Tibial artery (tissue), 4 donors: ENCODE measurements at places on chromosomes 5 and 9.

GRCh38 chr5:68798877-68799843 is 294.7 kb upstream of the SLC30A5 start:
- H3K27me3 ChIP-seq = no peaks in the 10 kb centered on the region
- H3K27ac ChIP-seq = no peak overlapping the region
- no peak overlapping the region for H3K4me3 ChIP-seq

GRCh38 chr5:178085316-178085715 is 28.0 kb upstream of the N4BP3 start:
- no peaks in the 10 kb centered on the region for H3K36me3 ChIP-seq
- H3K4me1 ChIP-seq = no peaks in the 10 kb centered on the region
- no peak for DNase-seq
- no peak overlapping the region for H3K27ac ChIP-seq
- H3K4me3 ChIP-seq = no peak overlapping the region

GRCh38 chr5:138737494-138738265 is 15.5 kb upstream of the CTNNA1 start:
- H3K36me3 ChIP-seq = no peaks in the 10 kb centered on the region
- H3K4me1 ChIP-seq = no peaks in the 10 kb centered on the region
- DNase-seq = no peak
- no peak overlapping the region for H3K27ac ChIP-seq
- no peaks in the 10 kb centered on the region for H3K27me3 ChIP-seq
- no peak overlapping the region for H3K4me3 ChIP-seq

DNA sequence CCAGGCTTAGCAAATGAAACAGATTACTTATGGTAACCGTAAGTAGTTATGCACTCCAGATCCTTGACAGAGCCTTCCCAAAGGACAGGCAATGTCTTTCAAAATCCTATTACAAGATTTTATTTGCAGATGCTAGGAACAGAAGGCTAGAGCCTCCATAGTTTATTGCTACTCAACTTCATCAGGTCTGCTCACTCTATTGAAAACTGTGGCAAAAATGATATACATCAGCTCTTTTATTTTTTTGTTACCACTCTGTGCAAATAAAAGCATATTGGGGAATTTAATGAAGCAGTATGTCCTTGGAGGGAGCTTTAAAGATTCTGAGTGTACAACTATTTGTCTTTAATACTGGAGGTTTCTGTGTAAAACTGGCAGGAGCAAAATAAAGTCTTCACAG is 46.5 kb downstream of the SLC44A1 start:
- H3K4me3 ChIP-seq = no peak overlapping the region
- H3K27me3 ChIP-seq = no peaks in the 10 kb centered on the region
- no peak overlapping the region for H3K27ac ChIP-seq
- no peak for DNase-seq
- no peaks in the 10 kb centered on the region for H3K4me1 ChIP-seq

GRCh38 chr5:10235350-10235749 is 14.3 kb downstream of the ATPSCKMT start:
- H3K27me3 ChIP-seq = no peaks in the 10 kb centered on the region
- no peak for DNase-seq
- no peaks in the 10 kb centered on the region for H3K4me1 ChIP-seq
- peaks cover 14% of the 10 kb centered on the region for H3K36me3 ChIP-seq

DNA sequence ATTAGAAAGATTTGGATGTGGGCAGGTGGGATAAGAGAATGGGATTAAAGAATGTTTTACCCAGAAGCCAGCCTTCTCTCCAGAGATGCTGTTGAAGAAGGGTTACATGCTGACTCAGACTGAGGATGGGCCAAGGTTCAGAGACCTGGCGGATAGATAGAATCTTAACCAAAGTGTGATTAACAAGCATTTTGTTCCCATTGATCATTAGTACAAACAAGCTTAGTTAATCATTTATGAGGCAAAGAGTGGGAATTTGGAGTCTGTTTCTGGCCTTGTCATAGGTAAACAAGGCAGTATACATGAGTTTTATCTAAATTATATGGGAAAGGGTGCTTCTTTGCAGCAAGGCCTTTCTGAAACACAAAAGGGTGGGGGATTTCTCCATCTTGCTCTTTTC is 20.8 kb upstream of the DTWD2 start:
- H3K27ac ChIP-seq = no peak overlapping the region
- H3K27me3 ChIP-seq = no peaks in the 10 kb centered on the region
- no peak for DNase-seq
- no peak overlapping the region for H3K4me3 ChIP-seq
- no peaks in the 10 kb centered on the region for H3K4me1 ChIP-seq

GRCh38 chr9:70000469-70000868 is 43.2 kb upstream of the MAMDC2 start:
- no peak overlapping the region for H3K4me3 ChIP-seq
- H3K36me3 ChIP-seq = no peaks in the 10 kb centered on the region
- DNase-seq = no peak
- no peak overlapping the region for H3K27ac ChIP-seq

- H3K27ac ChIP-seq = peak overlapping the region; percentile 87
- DNase-seq = no peak
- H3K4me3 ChIP-seq = no peak overlapping the region
- no peaks in the 10 kb centered on the region for H3K36me3 ChIP-seq
- no peaks in the 10 kb centered on the region for H3K27me3 ChIP-seq
Measured at GRCh38 chr5:132492386-132493125, 2.0 kb upstream of the IRF1 start.

GRCh38 chr9:34652602-34653000 is 616 bp downstream of the IL11RA start:
- no peak for DNase-seq
- H3K36me3 ChIP-seq = peaks cover 24% of the 10 kb centered on the region
- H3K4me1 ChIP-seq = peaks cover 8% of the 10 kb centered on the region
- H3K4me3 ChIP-seq = peak overlapping the region; percentile 60
- peak overlapping the region; percentile 93 for H3K27ac ChIP-seq
- H3K27me3 ChIP-seq = no peaks in the 10 kb centered on the region

- no peak overlapping the region for H3K27ac ChIP-seq
- H3K4me3 ChIP-seq = no peak overlapping the region
- no peaks in the 10 kb centered on the region for H3K36me3 ChIP-seq
- H3K27me3 ChIP-seq = no peaks in the 10 kb centered on the region
- H3K4me1 ChIP-seq = peaks cover 7% of the 10 kb centered on the region
Measured at GRCh38 chr9:26502311-26502710, 390.3 kb downstream of the CAAP1 start.

DNA sequence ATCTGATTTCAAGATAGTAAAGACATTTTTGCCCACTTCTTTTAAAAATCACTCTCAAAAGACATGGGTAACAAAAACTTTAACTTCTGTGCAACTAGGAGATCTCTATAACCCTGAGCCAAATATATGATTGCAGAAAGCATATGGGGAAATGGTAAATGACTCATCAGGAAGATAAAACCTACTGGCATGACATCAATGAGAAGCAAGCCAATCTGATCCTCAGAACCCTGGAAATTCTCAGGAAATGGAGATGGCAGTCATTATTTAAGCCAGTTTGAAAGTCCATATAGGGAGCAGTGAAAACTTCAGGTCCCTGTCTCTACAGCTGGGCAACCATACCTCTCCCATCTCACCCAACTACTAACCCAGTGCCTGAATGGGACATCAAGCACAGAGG is 249.7 kb upstream of the NREP start:
- no peak overlapping the region for H3K4me3 ChIP-seq
- H3K4me1 ChIP-seq = peaks cover 18% of the 10 kb centered on the region
- DNase-seq = no peak
- no peak overlapping the region for H3K27ac ChIP-seq
- no peaks in the 10 kb centered on the region for H3K27me3 ChIP-seq

- H3K27ac ChIP-seq = no peak overlapping the region
- no peak overlapping the region for H3K4me3 ChIP-seq
- H3K27me3 ChIP-seq = no peaks in the 10 kb centered on the region
- no peaks in the 10 kb centered on the region for H3K4me1 ChIP-seq
- no peak for DNase-seq
Measured at GRCh38 chr5:81081461-81081835, 121.3 kb downstream of the RASGRF2 start.

DNA sequence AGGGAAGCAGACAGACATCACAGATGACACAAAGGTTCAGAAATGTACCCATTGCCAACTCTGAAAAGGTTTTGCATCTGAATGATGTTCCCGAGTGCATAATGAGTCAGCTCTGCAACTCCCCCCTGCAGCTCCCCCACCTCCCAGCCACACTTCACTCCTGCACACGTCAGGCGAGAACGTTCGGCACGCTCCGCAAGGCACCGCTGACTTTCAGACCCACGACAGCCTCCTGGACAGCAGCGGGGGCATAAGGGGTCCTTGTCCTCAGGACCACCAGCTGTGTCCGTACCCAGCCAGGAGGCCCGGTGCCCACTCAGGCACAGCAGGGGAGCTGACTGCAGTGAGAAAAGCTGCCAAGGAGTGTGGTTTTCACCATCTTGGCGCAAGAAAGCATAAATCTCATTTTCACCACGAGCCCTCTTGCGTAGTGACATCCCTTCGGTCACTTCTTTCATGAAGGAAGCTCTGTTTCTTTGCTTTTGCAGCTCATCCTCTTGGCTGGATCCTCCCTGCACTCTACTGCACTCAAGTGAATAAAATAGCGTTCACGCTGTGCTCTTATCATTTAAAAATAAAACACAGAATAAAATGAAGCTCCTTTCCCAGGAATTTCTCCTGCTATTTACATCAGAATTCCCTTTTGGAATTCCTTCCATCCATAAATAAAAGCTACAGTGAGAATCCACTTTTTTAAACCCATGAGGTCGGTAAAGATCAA is 9.9 kb downstream of the GFPT2 start:
- no peaks in the 10 kb centered on the region for H3K4me1 ChIP-seq
- H3K27ac ChIP-seq = no peak overlapping the region
- H3K36me3 ChIP-seq = peaks cover under 1% of the 10 kb centered on the region

DNA sequence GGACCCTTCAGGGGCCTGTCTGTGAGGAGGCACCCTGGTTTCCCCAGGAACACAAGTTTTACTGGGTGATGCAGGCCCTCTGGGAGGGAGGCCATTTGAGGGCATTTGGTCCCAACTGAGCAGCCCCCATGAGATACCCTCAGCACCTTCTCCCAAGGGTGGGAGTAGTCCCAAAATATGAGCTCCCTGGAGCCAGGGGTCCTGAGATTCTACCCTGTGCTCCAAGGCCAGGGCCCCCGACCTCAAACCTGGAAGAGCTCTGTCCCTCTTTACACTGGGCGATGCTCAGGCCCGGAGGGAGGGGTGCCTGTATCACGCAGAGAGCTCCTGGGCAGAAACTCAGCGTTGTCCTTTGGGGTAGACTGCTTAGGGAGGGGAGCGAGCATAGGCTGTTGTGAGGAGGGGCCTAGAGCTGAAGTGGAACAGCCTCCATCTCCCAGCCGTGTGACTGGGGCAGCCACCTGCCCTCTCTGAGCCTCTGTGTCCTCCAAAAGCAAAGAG is 64.0 kb upstream of the SYNPO start:
- no peaks in the 10 kb centered on the region for H3K27me3 ChIP-seq
- no peak for DNase-seq
- H3K4me1 ChIP-seq = no peaks in the 10 kb centered on the region
- H3K4me3 ChIP-seq = no peak overlapping the region
- H3K27ac ChIP-seq = no peak overlapping the region

DNA sequence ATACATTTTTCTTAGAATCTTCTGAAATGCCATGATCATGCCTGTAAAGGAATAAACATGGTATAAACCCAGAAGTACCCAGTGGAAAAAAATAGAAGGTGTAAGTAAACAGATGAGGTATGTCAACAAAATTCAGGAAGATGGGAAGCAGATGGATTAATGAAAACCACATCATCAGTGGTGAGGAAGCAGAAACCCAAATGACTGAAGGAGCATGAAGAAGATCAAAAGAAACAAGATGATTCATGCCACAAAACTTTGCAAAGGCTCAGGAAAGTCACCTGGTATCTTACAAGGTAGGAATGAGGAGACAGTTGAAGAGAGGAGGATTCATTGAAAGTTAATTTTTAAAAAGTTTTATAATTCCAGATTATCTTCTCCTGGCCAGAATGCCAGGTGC is 132.8 kb upstream of the PAPPA start:
- no peak overlapping the region for H3K27ac ChIP-seq
- no peak for DNase-seq
- no peak overlapping the region for H3K4me3 ChIP-seq
- H3K27me3 ChIP-seq = no peaks in the 10 kb centered on the region

DNA sequence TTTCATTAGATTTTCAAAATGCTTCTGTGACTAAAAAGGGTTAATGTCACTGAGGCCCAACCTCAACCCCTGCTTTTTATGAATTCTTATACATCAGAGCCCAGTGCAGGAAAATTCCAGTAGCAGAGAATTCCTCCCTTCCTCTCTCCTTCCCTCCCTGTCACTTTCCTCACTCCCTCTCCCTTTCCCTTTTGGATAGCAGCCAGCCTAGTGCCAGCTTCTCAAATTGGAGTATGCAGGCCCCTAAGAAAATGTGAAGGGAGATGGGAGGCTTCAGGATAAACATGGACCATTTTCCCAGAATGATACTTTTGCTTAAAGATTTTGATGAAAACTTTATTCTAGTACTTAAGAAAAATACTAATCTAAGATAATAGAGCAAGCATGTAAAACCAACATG is 507.4 kb downstream of the KDM4C start:
- no peak for DNase-seq
- no peak overlapping the region for H3K27ac ChIP-seq
- no peaks in the 10 kb centered on the region for H3K27me3 ChIP-seq
- H3K4me3 ChIP-seq = no peak overlapping the region
